ENCODE measurements at places on chromosomes 16 and 17. TPM values are rescaled to one million over a fixed set of nuclear protein-coding genes. Genes with fewer than 3 reads are reported as not detected.

The KRT12 gene
- total RNA-seq, result not detected

The SBK1 gene
- total RNA-seq, result 0.16 TPM

The TNFSF13 gene
- 28.6 TPM for total RNA-seq

The KRT34 gene
- total RNA-seq, result not detected

The CD300LG gene
- 3.9 TPM for total RNA-seq

The JPH3 gene
- 0.21 TPM for total RNA-seq

The OXLD1 gene
- total RNA-seq, result 14.0 TPM

The OR3A3 gene
- total RNA-seq, result not detected

The ASPHD1 gene
- total RNA-seq, result 0.48 TPM

The CD300LF gene
- 2.2 TPM for total RNA-seq

The RNF112 gene
- total RNA-seq, result 9.9 TPM

The TMEM98 gene
- 39.3 TPM for total RNA-seq

The MED31 gene
- total RNA-seq, result 14.1 TPM

The OTOP2 gene
- total RNA-seq, result not detected
